ENCODE measurements at places on chromosomes 16 and 17.

DNA sequence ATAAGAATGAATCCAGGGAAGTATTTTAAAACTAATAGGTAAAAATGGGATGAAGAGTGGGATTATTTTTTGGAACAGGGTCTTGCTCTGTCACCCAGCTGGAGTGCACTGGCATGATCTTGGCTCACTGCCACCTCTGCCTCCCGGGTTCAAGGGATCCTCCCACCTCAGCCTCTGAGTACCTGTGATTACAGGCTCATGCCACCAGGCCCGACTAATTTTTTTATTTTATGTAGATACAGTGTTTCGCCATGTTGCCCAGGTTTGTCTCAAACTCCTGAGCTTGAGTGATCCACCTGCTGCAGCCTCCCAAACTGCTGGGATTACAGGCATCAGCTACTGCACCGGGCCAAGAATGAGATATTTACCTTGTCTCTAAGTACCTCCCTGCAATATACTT is 22.1 kb downstream of the NSMCE1 start:
- no peak for DNase-seq

GRCh38 chr16:73951481-73951880 is 345.1 kb upstream of the PSMD7 start:
- no peak for DNase-seq

DNA sequence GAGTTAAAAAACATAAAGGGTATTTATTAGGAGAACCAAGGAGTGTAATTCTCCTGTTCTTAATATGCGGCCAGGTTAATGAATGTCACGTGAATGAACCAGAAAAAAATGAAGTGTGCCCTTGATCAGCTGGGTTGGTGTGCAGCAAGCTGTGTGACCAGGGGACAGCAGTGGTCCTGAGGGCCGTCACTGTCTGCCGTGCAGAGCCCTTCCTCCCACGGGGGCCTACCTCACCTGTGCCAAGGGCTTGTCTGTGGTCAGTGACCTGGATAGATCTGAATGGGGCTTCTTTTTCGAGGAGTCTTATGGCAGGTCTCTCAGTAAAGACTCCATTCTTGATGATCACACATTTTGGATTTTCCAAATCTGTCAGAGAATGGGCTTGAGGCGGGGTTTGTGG is 17.7 kb upstream of the STH start:
- DNase-seq = no peak

GRCh38 chr17:37848690-37849616 is 75.3 kb upstream of the TBC1D3K start:
- DNase-seq = no peak

- DNase-seq = no peak
These were observed 66.4 kb downstream of the DYNLRB2 start for GRCh38 chr16:80607204-80607603.
